ENCODE measurements at places on chromosomes 2 and 18.

GRCh38 chr18:67770520-67770919 is 254.0 kb upstream of the DSEL start:
- DNase-seq, result no peak

GRCh38 chr2:66555501-66556324 is 120.8 kb downstream of the MEIS1 start:
- DNase-seq, result peak; percentile 15

- no peak for DNase-seq
These were observed 111.4 kb upstream of the TEX51 start for GRCh38 chr2:126787289-126787688.

DNA sequence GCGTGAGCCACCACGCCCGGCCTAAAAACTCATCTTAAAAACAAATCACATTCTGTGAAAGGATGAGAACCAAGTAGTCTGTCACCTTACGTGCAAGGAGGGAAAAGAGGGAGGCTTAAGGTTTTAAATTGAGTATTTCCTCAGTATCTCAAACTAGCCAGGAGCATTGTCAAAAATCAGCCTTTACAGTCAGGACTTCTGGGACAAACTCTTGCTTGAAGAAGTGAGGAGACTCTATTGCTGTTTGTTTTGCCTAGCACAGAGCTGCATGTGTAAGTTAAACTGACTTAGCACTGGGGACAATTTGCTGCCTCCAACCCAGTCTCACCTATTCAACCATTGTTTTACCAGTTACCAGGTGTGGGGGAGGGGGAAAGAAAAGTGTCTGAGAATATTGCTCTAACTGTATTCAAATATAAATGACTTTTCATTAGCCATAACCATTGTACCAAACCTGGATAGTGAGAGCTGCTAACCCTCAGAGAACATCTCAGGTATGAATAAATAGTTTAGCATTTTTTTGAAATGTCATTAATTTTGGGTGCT is 3.6 kb downstream of the INO80D start:
- DNase-seq, result no peak

DNA sequence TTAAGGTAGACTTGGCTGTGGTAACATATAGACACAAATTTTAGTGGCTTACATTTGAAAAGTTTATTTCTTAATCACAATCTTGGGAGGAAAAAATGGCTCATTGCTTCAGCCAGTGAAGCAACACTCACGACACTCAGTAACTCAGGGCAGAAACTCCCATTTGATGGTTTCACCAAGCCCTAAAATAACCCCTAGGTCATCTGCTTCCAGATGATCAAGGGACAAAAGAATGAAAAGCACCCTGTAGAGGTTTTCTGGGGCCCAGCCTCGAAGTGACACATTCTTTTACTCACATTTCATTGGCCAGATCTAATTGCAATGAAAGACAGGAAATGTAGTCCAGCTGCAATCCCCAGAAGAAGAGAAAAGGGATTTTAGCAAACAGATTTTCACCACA is 275.9 kb downstream of the TMX3 start:
- DNase-seq, result no peak

GRCh38 chr2:199962203-199962602 is 6.8 kb downstream of the MAIP1 start:
- no peak for DNase-seq

DNA sequence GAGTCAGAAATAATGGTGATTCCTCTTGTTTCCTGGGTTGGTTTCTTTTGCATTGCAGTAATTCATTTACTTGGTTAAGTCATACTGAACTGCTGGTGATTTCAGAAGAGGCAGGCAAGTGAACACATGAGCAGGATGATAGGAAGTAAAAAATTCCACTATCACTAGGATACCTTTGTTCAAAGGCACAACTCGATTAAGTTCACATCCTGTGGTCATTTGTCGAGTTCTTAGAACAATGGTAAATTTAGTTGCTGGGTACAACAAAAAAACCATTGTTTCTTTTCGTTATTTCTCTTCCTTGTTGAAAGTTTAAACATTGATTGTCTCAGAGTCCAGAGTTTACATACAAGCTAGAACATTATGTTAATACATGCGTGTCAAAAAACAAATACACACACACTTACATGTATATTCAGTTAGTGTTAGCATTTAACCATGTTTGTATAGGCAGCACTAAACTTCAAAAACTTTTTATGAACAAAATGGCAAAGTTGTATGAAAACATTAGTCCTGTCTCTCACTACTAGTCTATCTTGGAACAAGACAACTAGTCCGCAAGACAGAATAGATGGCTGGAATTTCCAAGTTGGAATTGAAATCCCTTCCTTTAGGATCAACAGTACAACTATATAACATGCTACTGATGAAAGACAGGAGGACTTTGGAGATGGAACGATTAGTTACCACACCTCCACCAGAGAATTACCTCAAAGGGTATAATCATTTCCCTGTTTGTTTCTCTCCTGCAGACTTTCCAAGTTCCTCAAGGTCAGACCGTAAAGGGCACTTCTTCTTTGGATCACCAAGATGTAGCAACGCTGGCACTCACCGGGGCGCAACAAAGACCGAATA is 26.2 kb downstream of the STK39 start:
- no peak for DNase-seq

- DNase-seq, result no peak
These were observed 180.2 kb upstream of the SMIM21 start for GRCh38 chr18:75607701-75608100.

DNA sequence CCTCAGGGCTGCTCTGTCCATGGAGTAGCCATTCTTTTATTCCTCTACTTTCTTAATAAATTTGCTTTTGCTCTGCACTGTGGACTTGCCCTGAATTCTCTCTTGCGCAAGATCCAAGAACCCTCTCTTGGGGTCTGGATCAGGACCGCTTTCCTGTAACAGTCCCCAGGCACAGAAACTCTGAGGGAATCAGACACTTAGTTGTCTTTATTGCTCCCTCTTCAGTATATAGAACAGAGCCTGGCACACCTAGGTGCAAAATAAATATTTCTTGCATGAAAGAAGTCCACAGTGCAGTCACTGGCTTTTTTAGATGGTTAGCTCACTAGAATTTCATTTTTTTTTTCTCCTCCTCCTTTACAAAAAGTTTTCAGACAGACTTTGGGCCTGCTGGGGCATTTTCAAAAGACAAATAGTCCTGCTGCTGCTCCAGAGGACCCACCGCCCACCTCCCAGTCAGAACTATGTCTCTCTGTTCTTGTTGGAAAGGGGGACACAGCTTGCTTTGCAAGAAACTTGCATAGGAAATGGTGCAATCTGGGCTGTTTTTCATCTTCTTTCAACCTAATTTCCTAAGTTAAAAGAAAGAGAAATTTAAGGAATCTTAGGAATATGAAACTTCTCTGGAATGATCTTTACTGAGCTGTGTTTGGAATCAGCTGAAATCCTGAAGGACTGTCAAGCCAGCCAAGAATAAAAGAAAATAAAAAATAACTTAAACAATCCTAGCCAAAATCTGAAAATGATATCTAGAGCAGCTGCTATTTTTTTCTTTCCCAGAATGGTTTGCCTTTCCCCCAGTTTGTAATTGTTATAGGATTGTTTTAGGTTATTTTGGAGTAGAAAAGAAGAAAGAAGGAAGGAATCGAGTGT is 31.7 kb upstream of the MAP4K3 start:
- DNase-seq, result no peak

GRCh38 chr2:54818226-54818625 is 94.8 kb downstream of the EML6 start:
- DNase-seq, result no peak

DNA sequence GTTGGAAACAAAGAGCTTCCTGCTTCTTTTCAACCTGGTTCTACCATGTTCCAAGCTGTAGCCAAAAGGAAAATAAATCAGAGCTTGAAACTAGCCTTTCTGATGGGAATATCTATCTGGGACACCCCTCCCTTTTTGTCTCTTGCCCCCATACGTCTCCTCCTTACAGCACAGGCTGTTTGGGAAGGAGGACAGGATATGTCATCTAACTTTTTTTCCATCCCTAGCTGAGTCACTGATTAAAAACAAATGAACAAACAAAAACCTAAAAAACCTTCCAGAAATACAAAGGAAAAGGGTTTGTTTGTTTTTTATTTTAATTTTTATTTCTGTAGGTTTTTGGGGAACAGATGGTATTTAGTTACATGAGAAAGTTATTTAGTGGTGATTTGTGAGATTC is 151.6 kb downstream of the FAM210A start:
- DNase-seq, result no peak

GRCh38 chr2:86201671-86202335 is 2.5 kb downstream of the MRPL35 start:
- DNase-seq, result no peak

GRCh38 chr2:112493858-112494648 is 12.1 kb downstream of the TTL start:
- DNase-seq, result no peak

- DNase-seq, result no peak
These were observed 286.0 kb upstream of the CCDC68 start for GRCh38 chr18:55245211-55245614.

DNA sequence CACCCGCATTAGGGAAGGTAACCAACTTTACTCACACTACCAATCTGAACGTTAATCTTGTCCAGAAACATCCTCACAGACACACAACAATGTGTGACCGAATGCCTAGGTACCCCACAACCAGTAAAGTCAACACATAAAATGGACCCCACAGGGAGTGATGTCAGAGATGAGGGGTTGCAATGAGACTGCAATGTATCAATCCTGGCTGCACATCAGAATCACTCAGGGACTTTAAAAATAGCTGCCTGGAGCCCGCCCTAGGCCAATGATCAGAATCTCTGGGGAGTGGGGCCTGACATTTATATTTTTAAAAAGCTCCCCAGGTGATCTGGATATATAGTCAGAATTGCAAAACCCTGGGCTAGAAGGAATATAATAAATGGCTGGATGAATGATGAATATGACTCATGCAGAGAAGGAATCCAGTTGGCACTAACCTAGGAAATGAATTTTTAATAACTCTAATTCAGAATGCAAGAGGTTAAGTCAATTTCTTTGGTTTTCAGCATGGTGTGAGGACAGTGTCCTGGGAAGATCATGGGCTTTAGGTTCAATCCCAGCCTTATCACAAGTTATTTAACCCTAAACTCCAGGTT is 92.8 kb downstream of the COLEC12 start:
- no peak for DNase-seq

DNA sequence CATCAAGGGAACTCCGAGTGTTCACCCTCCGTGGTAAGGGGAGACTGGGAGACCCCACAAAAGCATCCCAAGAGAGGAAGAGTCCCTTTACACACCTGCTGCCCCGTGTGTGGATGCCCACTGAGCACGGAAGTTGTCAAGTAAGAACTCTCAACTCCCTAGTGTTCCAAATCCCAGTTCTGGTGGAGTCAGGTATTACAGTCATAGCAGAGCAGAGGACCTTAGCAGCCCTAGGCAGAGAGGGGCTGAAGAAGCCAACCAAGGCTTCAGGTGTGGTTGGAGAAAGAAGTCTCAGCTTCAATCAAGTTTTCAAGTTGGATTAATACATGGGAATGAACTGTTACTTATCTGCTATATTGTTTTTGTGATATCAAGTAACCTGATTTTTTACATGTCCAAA is 512.5 kb downstream of the RNF144A start:
- no peak for DNase-seq

DNA sequence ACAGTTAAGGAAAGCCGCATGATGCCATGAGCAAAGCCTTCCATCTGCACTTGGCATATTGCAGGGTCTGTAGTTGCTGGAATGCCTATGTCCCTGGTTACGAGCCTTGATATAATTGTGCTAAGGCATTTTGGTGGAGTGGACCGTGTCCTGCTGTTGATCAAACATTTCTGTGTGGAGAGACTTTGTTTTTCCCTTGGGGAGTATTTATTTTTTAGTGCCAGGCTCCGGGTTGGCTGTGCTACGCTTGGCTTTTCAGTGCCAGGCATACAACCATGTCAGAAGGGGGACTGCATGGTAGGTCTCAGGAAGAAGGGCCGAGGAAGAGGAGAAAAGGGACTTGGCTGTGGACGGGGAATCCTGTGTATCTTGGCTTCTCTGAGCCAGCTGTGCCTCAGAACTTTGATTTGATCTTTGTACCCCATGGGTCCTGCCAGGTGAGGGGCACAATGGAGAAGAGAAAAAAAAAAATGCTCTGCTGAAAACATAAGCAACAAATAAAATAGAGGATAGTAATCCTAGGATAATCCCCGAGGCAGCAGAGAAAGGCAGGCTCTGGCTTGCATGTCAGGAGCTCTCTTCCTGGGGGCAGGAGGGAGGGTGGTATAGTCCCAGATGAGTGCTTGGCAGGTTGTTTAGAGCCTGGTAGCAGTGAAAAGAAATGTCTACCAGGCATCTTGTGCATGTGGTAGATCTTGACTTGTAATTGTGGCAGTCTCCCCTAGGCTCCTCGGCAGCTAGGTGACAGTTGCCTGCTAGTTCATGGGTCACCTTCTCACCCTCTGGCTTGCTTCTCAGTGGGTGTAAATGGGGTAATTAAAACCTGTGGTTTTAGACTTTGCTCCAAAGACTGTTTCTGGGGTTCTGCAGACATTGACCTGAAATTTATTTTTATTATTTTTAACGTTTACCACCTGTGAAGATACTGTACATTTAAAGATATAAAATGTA is 233.0 kb downstream of the NEDD4L start:
- DNase-seq, result no peak

DNA sequence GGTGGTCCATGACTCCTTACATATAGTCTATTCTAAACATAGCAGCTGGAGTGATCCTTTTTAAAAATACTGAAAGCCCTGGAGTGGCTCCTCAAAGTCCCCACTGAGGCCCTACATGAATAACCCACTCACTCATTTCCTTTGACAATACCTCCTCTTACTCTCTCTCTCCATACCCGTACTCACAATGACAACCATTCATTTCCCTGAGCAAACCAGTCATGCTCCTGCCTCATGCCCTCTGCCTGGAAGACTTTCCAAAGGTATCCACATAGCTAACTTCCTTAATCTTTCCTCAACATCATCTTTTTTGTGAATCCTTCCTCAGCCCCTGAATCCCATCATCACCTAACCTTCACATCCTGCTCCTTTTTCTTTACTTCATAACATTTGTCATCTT is 102.6 kb downstream of the BAZ2B start:
- no peak for DNase-seq

- no peak for DNase-seq
These were observed 145.3 kb upstream of the SPRED2 start for GRCh38 chr2:65577654-65578053.

DNA sequence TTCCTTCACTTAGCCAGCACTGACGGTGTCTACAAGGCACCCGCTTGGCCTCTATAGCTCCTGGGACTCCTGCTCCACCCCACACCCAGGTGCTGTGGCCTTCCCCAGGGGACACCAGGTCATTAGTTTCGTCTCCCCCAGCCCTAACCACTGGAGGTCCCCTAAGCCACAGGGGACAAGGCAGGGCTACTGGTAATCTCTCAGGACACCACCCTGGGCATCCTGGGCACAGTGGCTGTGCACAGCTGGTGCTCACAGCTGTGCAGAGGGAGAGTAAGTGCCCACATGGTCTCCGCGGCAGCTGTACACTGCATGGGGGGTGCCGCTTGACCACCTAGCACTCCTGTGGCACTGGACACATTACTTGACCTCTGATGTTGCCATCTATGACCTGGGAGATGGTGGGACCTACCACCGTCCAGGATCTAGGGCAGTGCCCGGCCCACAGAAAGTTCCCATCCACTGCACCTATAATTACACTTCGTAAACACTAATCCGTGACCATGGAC is 134.0 kb downstream of the HDAC4 start:
- no peak for DNase-seq

GRCh38 chr2:132936791-132937190 is 266.8 kb upstream of the LYPD1 start:
- no peak for DNase-seq

- DNase-seq, result no peak
These were observed 198.4 kb upstream of the PARD3B start for GRCh38 chr2:204346906-204347305.

GRCh38 chr18:44518666-44519065 is 162.0 kb upstream of the SETBP1 start:
- DNase-seq, result no peak

- peak; percentile 30 for DNase-seq
These were observed 44.8 kb downstream of the CHMP3 start for GRCh38 chr2:86518481-86518880.

Data from inflammatory macrophage (primary cell).